CD4-positive, alpha-beta T cell (primary cell): ENCODE measurements at places on chromosomes 4 and X.

GRCh38 chr4:1872870-1873269 lies 1.7 kb downstream of the NSD2 start:
- DNase-seq: no peak

GRCh38 chr4:153528705-153529485 lies 62.7 kb downstream of the TMEM131L start:
- no peak for DNase-seq

DNA sequence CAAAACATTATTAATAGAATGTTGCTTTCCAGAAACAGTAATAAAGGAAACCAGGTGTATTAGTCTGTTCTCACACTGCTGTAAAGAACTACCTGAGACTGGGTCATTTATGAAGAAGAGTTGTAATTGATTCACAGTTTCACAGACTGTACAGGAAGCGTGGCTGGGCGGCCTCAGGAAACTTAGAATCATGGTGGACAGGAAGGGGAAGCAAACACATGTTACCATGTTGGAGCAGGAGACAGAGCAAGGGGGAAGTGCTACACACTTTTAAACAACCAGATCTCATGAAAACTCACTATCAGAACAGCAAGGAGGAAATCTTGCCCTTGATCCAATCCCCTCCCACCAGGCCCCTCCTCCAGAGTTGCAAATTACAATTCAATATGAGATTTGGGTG lies 815.8 kb downstream of the TRIML1 start:
- no peak for DNase-seq

GRCh38 chrX:88940904-88941303 lies 193.9 kb downstream of the CPXCR1 start:
- DNase-seq: no peak

GRCh38 chrX:142978130-142978684 lies 47.5 kb upstream of the SPANXN4 start:
- no peak for DNase-seq

- peak; percentile 60 for DNase-seq
These were observed at the start of gene FLNA for GRCh38 chrX:154374313-154375155. Gene FLNA (minus strand): TSS chrX:154374634. CDS start chrX:154371245, 3,389 bp downstream.

GRCh38 chr4:111761531-111761930 lies 383.7 kb upstream of the FAM241A start:
- no peak for DNase-seq

DNA sequence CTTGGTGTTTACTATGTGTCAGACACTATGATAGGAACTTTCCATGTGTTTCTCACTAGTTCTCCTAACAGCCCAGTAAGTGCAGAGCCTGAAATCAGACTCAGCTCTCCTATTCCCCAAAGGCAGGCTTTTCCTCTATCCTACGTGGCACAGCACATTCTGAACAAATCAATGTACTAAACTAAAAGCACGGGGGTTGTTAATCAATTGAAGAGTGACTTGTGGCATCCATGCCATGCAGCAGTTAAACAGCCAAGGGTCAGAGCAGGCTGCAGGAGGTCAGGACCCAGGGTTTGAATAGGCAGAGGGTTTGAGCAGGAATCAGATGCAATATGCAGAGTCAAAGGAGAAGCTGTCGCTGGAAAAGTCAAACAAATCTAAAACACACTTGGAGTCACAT lies 289.7 kb upstream of the LDB2 start:
- DNase-seq: no peak

DNA sequence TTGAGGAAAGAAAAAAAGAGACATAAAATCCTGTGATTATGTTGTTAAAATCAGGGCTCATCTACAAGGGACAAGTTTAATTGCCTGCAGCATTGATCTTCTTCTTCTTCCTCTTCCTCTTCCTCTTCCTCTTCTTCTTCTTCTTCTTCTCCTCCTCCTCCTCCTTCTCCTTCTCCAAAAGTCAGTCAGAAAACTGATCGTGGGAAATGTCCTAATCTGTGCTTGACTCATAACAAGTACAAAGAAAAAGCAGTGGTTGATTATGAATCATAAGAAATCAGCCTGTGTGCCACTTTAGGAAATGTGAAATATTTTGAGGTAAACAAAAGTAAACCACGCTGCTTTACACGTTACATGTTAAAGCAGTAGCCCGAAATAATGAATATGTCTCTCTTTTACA lies 2.7 kb upstream of the ATP10D start:
- no peak for DNase-seq

- DNase-seq: no peak
These were observed 353.1 kb upstream of the BOD1L1 start for GRCh38 chr4:13980317-13981310.

- DNase-seq: peak; percentile 11
These were observed 1.7 kb downstream of the FRAS1 start for GRCh38 chr4:78058591-78059523.

DNA sequence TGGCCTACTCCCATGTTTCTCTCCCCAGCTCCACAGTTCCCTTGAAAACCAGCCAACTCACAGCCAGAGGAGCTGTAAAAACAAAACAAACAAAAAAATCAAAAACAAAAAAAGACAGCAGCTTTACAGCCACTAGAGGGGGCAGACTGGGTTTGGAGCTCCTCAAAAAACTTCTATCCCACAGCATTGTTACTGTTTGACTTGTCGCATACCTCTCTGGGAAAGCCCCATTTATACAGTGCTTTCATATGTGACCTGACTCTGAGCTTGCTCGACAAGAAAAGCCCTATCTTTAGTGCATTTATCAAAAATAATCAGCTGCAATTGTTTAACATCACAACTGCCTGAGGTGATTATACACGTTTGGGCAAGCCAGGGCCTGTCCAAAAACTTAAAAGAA lies 21.6 kb downstream of the TSPAN6 start:
- no peak for DNase-seq

GRCh38 chr4:14321723-14322122 lies 680.6 kb upstream of the CPEB2 start:
- no peak for DNase-seq

DNA sequence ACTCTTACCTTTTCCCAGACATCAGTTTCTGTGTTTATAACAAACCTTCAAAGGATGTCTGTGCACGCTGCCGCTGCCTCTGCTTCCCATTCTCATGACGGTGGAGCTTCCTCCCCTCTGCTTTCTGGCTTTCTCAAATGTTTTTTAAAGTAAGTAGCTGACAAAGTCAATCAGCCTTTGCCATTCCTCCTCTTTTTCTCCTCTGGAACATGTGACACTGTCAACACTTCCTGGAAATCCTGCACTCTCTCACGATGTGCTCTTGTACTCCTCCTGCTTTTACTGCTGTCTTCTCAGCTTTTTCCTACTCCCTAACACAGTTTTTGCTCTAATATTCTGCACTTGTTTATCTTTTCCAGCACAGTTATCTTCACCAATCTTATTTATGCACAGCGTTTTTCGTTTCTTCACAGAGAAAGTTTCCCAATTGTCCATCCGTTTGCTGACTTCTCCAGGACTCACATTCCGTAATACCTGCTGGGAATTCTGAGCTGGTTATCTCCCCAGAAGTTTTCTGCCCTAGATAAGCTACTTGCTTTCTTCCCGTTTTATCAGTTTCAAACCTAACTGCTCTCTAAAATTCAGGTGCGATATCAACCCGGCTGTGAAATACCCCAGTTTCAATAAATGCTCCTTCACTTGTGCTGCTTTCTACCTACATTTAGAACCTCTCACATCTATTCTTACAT lies 465.6 kb upstream of the AGA start:
- DNase-seq: no peak

- DNase-seq: no peak
These were observed 241.0 kb downstream of the AFF2 start for GRCh38 chrX:148741441-148741840.

GRCh38 chr4:167722487-167722808 lies 369.9 kb upstream of the ANXA10 start:
- no peak for DNase-seq

DNA sequence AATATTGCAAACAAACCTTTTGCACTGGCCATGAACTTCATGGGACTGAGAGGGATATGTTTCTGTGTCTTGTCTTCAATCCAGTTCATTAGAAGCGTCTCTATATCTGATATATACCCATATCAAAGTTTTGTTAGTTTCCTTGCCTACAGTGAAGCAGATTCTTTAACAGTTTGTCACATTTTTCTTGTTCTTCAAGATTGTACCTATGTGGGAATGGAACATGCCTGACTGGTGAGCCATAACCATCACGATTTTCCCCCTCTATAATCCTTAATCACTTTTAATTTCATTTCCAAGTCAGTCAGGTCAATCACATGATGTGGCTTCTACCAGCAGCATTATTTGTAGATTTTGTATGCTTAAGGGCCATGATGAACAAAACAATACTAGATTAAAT lies 197.1 kb upstream of the PDE5A start:
- DNase-seq: no peak

- no peak for DNase-seq
These were observed 443.7 kb upstream of the FGF16 start for GRCh38 chrX:77003530-77003929.

DNA sequence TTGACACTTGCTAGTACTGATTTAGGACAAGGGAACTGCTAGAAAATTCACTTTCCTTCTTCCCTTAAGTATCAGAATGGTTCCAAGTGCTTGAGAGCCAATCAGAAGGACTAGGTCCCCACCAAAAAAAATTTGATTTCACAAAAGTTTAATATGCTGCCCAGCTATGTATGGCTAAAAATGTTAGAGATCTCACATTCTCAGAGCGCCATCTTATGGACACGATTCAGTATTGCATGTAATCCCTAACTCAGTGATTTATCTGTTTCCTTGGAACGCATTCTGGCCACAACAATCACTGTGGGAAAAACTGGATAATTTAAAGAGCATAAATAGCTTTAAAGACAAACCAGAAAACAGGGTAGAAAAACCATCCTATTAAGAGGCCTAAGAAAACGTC lies 255.1 kb upstream of the GPC4 start:
- DNase-seq: no peak

DNA sequence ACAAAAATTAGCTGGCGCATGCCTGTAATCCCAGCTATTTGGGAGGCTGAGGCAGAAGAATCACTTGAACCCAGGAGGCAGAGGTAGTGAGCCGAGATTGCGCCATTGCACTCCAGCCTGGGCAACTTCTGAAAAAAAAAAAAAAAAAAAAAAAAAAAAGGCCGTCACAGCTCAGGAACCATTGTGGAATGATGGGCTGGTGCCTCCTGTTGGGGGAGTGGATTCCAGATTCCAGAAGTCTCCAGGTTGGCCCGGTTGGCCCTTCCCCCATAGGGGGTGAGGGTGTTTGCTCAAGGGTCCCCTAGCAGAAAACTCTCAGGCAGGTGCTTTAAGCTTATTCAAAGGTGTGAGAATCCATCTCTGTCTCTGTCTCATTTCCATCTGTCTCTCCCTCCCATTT lies 11.5 kb downstream of the SH3TC1 start:
- no peak for DNase-seq

GRCh38 chr4:25826074-25826752 lies 36.6 kb downstream of the SEL1L3 start:
- no peak for DNase-seq

DNA sequence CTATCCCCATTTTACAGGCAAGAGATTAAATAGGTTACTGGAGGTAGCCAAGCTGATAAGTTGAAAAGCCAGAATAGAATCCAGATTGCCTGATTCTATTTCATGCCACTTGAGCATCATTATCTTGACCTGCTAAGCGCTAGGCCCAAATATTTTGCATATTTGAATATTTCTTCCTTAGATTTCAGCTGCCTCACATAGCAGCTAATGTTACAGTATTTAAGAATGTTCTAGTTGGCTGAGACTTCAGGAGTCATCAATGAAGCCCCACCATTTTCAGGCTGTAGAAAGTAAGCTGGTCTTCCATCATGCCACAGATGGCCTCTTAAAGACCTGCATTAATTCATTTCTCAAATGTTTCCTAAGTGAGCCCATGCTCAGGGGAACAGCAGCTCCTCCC lies 121.4 kb downstream of the SHROOM3 start:
- no peak for DNase-seq

- DNase-seq: no peak
These were observed 51.5 kb upstream of the TRPC3 start for GRCh38 chr4:122003335-122003734.

GRCh38 chr4:85826060-85826678 lies 351.2 kb downstream of the ARHGAP24 start:
- DNase-seq: no peak

- DNase-seq: no peak
These were observed 812 bp downstream of the FAT1 start for GRCh38 chr4:186722796-186723291.

GRCh38 chr4:103032574-103032973 lies 13.1 kb upstream of the SLC9B1 start:
- no peak for DNase-seq

DNA sequence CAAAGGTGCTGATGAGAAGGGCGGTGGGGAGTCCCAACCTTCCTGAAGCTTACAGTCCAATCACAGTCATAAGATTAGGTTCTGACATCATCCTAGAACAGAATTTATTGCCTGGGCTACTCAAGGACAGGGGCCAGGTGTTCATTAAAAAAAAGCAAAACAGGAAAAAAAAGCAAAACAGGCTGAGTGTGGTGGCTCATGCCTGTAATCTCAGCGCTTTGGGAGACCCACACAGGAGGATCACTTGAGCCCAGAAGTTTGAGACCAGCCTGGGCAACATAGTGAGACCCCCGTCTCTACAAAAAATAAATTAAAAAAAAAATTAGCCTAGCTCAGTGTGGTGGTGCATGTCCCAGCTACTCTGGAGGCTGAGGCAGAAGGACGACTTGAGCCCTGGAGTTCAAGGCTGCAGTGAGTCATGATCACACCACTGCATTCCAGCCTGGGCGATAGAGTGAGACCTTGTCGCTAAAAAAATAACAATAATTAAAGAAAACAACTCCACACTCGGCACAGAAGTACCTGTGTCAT lies 3.0 kb downstream of the RAB9A start:
- DNase-seq: no peak

GRCh38 chr4:10656420-10656819 lies 28.1 kb downstream of the CLNK start:
- DNase-seq: no peak

DNA sequence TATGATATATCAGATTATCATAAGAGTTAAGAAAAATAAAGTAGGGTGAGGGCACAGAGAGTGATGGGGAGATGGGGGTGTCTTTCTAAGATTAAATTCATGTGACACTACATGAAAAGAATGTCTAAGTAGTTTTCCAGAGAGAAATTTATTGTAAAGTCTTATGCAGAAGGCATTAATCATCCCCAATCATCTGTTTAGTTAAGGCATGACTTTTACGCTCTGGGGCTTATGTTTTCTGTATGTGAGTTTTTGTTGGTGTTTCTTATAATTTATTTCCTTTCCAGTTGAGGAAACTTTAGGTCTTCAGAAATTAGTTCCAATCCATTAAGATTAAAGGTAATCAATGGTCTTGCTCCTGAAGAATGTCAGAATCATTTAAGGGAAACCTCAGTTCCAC lies 383.0 kb upstream of the GALNT7 start:
- DNase-seq: no peak
